A673 (cell line): ENCODE measurements at places on chromosomes 3 and 15.

GRCh38 chr3:81433675-81434074, 327.8 kb downstream of the GBE1 start:
- no peak for DNase-seq

GRCh38 chr3:48437812-48438211, 2.1 kb downstream of the CCDC51 start:
- no peak for DNase-seq

GRCh38 chr3:171760477-171760876, 49.8 kb downstream of the PLD1 start:
- DNase-seq = no peak

DNA sequence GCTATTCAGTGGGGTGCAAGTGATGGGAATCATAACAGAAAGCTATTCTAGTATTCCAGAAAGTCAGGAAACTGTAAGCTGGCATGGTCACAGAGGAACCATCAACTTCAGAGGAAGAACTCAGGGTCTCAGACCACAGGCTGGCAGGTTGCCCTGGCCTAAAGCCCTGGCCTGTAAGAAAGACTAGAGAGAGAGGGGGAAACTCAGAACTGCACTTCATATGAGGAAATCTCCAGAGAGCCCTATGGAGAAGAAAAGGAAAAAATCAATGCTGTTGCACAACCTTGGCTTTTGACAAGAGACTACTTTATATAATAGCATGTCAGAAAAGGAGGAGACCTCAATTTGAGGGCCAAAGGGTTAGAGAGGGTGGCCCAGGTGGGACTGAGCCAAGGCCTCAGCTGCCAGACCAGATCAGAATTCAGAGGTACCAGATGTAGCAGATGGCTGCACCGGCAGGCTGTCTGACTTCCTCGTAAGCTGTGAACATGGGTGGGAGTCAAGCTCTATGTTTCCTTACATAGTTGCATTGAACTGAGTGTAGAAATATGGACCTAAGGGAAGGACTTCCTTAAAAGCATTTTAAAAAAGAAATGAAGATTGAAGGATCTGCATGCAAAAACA, 333.8 kb downstream of the PDCD6IP start:
- DNase-seq = no peak

DNA sequence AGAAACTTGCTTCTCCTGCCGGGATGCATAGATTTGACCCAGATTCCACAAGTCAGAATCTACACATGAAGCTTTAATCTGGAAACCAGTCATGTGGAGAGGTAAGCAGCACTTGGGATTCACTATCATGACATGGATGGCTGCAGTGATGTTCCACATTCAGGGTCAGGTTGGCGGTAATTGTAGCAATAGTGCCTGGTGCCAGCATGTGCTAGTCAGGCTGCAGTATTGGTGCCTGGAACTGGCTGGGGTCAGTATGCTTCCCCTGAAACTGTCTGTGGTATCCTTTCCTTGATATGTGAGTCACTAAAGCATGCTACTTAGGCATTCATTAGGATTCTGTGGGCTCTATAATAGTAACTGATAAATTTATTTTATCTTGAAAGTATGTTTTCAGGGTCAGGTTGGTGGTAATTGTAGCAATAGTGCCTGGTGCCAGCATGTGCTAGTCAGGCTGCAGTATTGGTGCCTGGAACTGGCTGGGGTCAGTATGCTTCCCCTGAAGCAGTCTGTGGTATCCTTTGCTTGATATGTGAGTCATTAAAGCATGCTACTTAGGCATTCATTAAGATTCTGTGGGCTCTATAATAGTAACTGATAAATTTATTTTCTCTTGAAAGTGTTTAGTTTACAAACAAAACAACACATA, 1439.2 kb downstream of the ZPLD1 start:
- DNase-seq = no peak

- no peak for DNase-seq
Observed at GRCh38 chr15:101066501-101067408, 147.6 kb downstream of the LRRK1 start.

- DNase-seq = no peak
Observed at GRCh38 chr3:14418296-14419250, 16.2 kb downstream of the SLC6A6 start.

DNA sequence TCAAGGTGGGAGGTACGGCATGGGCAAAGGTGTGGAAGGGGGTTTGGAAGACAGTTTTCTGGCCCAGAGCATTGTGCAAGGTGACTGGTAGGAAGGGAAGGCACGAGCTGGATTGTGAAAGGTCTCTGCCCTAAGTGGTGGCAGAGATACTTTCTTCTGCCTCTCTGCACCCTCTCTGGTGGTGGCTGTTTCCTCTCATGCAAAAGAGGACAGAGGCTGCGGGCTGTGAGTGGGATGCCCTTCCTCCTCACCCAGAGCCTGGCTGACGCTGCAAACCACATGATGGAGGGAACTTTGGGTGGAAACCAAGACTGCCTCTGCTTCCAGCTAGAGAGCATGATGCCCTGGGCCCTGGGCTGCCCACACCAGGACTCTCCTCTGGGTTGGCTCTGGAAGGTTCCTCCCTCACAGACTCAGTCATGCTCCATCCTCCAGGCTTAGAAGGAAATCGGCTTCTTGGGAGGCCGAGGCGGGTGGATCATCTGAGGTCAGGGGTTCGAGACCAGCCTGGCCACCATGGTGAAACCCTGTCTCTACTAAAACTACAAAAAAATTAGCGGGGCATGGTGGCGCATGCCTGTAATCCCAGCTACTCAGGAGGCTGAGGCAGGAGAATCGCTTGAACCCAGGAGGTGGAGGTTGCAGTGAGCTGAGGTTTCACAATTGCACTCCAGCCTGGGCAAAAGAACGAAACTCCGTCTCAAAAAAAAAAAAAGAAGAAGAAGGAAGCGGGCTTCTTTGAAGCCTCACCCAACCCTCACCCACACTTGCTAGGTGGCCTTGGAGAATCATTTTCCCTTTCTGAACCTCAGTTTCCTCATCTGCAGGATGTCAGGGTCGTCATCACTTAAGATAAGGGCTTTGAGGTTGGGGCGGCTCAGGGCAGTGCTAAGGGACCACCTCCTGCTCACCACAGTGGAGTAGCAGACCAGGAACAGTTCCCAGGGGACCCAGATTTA, 8.3 kb downstream of the PSTPIP1 start:
- DNase-seq = no peak

GRCh38 chr15:71341811-71342550, 226.7 kb downstream of the THSD4 start:
- DNase-seq = no peak

DNA sequence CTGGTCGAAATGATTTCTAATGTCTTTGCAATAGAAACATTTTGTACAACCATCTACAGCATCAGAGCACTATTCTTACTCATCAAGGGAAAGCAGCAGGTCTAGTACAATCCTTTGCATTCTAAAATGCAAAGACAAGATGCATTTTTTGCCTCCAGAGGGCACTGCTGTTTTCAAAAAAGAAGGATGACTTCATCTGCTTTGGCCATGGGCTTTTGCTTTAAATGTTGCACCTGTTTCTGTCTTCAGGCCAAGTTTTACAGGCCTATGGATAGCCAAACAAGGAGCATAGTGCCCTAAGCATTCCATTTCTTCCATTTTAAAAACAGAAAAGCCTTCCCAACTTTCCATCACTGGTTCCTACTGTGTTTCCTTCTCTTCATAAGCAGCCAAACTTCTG, 3.4 kb downstream of the PARP9 start:
- DNase-seq = peak; percentile 77

GRCh38 chr15:94259121-94259751, 27.9 kb downstream of the MCTP2 start:
- DNase-seq = no peak

DNA sequence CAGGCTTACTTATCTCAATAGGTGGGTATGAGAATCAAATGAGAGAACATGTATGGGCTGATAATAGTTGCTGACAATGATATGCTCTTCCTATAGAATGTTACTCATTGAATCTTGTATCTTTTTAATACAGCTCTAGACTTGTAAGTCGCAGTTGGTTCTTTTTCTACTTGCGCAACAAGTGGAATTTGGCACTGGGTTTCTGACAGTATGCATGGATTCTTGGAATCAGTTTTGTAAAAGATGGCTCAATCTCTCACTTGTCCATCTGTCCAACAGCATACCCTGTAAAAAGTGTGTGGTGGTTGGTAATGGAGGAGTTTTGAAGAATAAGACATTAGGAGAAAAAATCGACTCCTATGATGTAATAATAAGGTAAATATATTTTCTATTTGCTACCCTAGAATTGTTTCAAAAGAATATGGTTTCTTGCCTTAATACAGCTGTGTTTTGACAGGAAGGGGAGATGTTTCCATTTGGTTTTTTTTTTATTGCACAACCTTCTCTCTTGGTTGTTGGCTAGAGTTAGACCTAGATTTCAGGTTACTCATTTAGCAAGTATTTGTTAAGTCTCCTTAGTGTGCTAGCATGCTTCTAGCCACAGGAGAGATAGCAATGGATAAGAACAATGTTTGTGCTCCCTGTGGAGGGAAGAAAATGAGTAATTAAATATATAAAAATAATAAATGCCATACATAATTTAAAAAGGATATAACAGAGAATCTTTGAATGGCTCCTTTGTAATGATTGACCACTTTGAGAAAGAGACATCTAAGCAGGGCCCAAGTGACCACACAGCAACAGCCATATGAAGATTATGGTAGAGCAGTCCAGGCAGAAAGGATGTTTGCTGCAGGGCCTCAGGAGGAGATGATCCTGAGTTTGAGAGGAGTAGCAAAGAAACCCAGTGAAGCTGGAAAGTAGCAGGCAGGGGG, 21.8 kb downstream of the ST3GAL6 start:
- no peak for DNase-seq

DNA sequence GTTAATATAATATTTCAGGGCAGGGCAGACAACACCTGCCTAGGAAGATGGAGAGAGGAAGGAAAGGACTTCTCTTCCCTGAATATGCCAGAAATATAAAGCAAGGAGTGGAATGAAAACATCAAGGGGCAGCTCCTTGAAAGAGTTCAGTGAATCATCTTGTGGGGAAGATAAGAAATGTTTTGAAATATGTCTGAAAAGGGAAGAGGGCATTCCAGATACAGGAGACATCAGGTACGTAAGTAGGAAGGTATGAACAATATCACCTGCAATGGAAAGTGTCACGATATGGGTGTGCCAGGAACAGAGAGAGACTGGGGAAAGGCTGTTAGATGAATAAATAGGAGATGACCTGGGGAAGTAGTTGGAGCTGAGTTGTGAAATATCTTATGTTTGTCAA, 75.8 kb upstream of the WDR72 start:
- DNase-seq = no peak

GRCh38 chr15:93980261-93980911, 251.0 kb upstream of the MCTP2 start:
- DNase-seq = peak; percentile 15

GRCh38 chr3:126102011-126102410, 18.1 kb upstream of the SLC41A3 start:
- DNase-seq = no peak
